CD4-positive, alpha-beta T cell treated with Interleukin-6 for 4 hours (primary cell): ENCODE measurements at places on chromosomes 12 and 14.

GRCh38 chr12:47808050-47808449, 11.7 kb downstream of the HDAC7 start:
- peak; percentile 89 for DNase-seq

- DNase-seq = no peak
These were observed 13.8 kb upstream of the KCNJ8 start for GRCh38 chr12:21788089-21788983.

DNA sequence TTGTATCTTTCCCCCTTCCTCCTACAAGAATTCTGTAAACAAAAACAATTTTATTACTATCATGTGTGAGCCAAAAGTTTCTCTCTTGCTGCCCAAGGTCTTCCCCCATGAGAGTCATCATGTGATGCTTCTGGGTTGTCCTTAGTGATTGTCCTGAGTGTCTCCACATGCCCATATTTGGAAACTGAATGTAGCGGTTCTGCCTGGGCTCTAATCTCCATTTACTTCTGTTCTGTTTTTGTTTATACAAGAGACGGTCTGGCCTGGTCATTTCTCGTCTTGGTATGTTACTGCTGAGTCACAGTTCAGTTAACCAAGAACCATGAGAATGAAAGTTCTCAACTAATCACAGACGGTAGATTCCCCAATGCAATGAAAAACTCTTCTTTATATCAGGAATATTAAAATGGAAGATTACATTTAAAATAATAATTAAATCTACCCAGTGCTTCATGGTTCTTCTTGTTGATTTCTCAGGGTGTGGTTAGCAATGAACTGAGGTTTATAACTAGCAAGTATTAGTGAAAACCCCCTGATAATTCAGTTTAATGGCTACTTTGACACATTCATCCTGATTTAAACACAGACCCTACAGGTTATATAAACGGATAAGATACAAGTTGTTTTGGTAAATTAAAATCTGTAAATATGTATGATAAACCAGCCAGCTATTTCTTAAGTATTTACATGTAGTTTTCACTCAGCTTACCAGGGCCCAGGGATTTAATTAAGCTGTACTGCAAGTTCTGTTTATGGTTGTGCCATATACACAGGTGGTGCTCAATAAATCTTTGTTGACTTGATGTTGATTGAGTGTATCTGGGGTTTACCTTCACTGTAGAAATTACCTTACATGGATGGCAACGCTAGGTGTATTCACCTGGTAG, 81.1 kb downstream of the PELI2 start:
- DNase-seq = no peak

GRCh38 chr12:24069532-24070395, 120.3 kb upstream of the SOX5 start:
- DNase-seq = no peak

DNA sequence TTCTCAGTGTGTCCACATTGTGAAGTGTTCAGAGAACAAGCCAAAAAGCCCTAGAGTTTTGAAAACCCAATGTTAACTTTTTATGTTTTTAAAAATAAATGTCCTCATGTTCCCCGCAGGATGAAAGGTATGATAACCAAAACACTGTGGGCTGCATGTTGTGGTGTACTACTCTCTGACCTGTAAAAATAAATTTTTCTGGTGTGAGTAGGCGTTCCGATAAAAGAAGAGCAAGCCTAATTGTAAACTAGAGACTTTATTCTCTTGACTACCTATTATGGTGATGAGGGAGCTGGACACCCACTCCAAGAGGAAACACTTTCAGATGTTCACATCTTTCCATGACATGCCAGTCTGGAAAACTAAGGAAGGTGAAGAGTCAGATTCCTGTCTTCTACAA, 18.2 kb downstream of the PTGER2 start:
- no peak for DNase-seq

- DNase-seq = no peak
These were observed 24.2 kb downstream of the NINJ2 start for GRCh38 chr12:638953-639557.

- DNase-seq = no peak
These were observed 31.2 kb downstream of the IL31 start for GRCh38 chr12:122142857-122143256.

GRCh38 chr12:40444174-40444573, 219.4 kb downstream of the LRRK2 start:
- DNase-seq = no peak

- peak; percentile 72 for DNase-seq
These were observed 1.3 kb downstream of the GPR65 start for GRCh38 chr14:88005978-88006851.

- DNase-seq = no peak
These were observed 70.6 kb downstream of the PTHLH start for GRCh38 chr12:27901959-27902358.

GRCh38 chr14:94158239-94158883, 15.8 kb upstream of the PPP4R4 start:
- peak; percentile 61 for DNase-seq

- no peak for DNase-seq
These were observed 19.8 kb downstream of the KRT80 start for GRCh38 chr12:52171950-52172512.

DNA sequence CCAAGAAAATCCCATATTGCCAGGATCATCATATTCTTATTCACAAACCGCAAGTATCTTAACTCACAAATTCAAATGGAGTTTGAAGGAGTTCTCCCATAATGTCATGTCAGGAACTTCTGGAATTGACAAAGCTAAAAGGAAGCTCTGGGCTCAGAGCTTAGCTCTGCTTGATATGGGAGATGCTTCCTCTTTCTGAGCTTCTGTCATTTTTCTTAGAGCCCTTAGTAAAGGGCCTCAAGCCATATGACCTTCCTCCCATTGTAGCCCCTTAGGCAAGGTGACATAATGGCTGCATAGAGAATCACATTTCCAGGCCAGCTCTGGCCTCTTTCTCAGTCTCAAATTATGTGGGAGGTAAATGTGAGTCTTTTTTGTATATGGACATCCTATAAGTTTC, 40.9 kb downstream of the SLC4A8 start:
- no peak for DNase-seq

- no peak for DNase-seq
These were observed 11.8 kb downstream of the GPR132 start for GRCh38 chr14:105053421-105053820.

DNA sequence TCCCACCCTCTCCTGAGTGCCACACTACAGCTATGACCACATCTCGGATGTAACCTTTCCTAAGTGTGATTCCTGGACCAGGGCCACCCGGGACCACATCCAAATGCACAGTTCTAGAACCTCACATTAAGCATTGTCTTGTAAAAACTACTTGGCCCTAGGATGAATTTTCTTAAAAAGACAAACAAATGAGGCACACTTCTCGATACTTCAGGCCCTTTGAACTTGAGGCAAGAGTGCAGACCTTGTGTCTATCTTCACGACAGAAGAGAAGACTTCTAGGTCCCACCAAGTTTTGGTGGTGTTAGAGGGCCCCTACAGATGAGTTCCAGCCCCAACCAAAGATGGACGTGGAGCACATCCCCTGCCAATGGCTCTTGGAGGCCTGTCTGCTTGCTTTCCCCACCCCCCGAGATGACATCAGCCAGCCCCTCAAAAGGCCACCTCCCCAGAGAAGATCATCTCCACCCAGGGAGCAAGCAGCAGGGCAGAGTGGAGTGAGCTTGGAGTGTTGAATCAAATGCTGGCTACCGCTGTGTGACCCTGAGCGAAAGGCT, 9.3 kb downstream of the ISCU start:
- no peak for DNase-seq

- peak; percentile 74 for DNase-seq
These were observed 46.7 kb downstream of the LRRC74A start for GRCh38 chr14:76872796-76873432.

DNA sequence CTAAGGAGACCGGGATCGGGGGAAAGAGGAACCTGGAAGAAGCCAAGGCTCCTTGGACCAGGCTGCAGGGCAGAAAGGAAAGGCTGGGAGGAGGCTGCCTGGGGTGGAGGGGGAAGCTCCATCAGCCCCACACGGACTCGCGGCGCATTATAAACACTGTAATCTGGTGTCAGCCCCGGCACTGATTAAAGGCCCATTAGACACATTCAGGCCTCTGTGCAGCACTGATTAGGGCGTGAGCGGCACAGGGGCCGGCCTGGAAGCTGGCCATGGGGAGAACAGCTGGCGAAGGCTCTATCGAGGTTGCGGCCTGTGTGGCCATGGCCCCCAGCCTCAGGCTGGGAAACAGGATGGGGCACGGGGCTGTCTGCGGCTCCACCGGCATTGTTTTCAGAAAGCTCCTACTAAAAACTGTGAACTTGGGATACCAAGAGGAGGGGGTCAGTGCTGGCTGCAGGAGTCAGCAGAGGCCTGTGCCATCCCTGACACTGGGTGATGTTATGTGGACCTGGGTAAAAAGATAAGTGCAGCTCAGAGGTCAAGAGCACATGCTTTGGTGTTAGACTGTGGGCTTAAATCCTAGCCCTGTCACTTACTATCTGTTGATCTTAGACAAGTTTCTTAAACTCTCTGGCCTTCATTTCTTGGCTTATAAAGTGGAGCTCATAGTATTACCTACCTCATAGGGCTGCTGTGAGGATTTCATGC, 10.6 kb downstream of the ACVRL1 start:
- DNase-seq = no peak

GRCh38 chr12:26896913-26897312, 40.9 kb downstream of the INTS13 start:
- no peak for DNase-seq

DNA sequence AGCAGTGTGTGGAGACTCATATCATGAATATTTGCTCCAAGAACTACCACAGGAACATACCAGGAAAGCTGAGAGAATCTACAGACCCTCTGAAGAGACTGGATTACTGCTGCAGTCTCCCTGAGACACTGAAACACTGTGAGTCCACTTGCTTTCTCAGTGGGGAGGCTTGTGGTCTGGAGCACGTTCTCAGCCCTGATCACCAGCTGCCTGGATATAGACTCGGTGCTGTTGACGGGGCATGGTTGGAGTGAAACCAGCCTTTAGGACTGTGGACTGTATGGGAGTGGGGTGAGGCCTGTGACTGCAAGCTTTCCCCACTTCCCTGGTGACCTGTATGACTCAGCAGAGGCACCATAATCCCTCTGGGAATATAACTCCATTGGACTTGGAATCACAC, 525.8 kb upstream of the FBXO33 start:
- DNase-seq = no peak

- no peak for DNase-seq
These were observed 46.3 kb downstream of the NTS start for GRCh38 chr12:85920324-85920947.

GRCh38 chr14:54650331-54650958, 83.5 kb downstream of the SAMD4A start:
- no peak for DNase-seq

DNA sequence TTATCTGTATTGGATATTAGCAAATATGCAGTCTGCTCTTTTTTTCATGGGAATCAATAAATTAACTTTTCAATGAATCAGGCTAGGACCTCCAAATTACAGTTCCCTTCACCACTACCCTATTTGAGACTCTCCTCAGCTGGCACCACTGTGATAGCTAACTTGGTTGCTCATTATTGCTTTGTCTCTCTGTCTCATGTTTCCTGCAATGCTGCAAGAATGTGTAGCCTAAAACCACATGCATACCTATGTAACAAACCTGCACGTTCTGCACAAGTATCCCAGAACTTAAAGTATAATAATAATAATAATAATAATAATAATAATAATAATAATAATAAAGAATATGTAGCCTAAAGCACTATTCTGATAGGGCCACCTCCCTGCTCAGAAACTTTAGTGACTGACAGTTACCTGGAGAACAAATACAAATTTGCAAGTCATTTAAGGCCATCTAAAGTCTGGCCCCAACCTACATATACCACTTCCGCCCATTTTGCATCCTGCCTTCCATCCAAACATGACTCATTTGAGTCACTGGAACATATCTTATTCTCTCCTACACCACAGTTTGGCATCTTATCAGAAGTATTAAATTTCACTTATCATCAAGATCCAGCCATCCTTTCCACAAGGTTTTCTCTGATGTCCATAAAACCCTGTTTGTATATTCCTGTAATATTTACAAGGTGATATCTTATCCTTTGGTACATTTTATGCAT, 215.1 kb downstream of the LRRK2 start:
- no peak for DNase-seq

DNA sequence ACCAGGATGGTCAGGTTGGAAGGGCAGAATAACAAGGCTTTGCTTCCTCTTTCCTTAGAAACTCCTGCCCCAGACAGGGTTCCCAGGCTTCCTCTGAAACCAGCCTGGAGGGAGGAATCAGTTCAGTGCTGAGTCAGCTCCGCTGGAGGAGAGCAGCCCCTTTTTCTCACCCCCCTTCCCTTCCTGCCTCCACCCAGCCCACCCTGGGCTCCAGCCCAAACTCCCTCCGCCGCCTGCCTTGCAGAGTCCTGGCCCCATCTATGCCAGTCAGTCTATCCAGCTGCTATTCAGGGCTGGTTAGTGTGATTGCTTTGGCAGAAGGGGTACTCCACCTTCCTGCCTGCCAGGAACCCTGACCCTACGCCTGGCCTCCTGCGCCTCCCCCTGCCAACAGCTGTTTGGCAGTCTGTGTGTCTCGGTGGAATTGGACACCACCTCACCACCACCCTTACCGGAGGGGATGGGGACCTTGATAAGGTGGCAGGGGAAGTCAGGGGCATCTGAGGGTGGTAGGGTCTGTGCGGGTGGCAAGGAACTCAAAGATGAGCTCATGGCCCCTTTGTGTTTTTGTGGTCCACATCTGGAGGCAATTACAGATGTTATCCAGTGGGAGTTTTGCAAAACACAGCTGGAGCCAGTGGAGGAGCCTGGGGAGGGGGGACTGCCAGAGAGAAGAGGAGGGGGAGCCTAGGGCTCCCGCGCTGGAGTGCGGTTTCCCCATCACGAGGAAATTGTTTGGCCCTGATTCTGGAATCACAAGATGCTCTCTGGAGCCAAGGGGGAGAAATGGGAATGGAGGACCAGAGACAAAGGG, 12.2 kb downstream of the MMP14 start:
- no peak for DNase-seq

GRCh38 chr14:55303691-55304145, 32.5 kb downstream of the FBXO34 start:
- no peak for DNase-seq

DNA sequence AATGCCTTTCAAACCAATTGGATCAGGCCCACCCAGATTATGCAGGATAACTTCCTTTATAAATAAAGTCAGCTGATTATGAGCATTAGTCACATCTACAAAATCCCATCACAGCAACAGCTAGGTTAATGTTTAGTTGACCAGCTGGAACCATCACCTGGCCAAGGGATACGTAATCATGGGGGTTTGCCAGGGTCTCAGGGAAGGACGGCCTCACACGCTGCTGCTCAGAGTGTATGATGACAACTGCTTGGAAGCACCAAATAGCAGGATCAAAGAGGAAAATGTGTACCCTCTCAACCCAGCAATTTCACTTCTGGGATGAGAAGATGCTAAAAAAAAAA, 162.6 kb downstream of the SLC15A4 start:
- DNase-seq = no peak

- peak; percentile 63 for DNase-seq
These were observed 10.3 kb downstream of the TBPL2 start for GRCh38 chr14:55430024-55430690.

GRCh38 chr12:87509237-87509820, 519.9 kb downstream of the C12orf50 start:
- no peak for DNase-seq
